ENCODE measurements at places on chromosomes 12 and 14.

DNA sequence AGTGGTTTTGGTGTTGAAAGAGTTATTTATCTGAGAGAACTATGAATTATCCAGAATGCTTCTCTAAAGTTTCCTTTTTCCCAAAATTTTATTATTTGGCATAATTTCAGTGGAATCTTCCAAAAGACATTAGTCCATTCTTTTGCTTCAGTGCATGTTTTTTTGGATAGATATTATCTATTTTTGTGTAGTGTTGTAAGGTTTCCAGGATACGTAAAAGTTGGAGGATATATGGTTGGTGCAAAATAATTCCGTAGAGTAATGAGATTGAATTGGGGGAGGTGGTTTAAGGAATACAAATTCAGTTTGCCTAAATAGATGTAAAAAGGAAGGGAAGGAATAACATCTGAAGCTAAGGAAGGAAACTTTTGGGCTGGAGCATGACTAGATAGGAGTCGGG, 186.6 kb downstream of the RGS6 start:
- no peak for DNase-seq

DNA sequence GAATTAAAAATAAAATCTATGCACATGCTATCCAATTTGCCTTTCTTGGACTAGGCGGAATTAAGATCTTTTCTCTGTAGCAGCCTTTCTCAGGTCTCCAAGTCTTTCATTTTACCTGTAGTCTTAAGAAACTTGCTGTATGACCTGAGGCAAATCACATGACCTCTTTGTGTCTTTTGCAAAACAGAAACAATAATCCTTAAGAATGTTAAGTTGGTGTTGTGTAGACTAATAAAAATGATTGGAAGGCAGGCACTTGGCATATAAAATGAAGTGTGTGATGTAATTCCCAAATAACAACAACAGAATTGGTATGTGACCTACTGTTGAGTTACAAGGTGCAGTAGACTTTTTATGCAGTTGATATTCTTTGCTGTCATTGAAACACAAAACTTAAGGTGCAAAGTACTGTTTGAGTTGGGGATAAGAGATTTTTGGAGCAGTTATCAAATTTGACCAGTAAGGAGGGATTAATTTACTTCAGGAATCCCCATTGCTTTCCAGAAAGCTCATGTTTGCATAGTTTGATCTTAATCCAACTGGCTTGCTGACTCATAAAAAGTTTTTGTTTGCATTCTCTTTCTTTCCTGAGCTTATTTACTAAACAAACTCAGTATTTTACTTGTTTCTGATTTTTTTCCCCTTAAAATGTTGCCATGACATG, 51.4 kb downstream of the SUSD6 start:
- no peak for DNase-seq

GRCh38 chr12:81974762-81975161, 215.6 kb upstream of the PPFIA2 start:
- no peak for DNase-seq

- no peak for DNase-seq
These were observed 45.8 kb upstream of the TBX3 start for GRCh38 chr12:114729731-114730130.

DNA sequence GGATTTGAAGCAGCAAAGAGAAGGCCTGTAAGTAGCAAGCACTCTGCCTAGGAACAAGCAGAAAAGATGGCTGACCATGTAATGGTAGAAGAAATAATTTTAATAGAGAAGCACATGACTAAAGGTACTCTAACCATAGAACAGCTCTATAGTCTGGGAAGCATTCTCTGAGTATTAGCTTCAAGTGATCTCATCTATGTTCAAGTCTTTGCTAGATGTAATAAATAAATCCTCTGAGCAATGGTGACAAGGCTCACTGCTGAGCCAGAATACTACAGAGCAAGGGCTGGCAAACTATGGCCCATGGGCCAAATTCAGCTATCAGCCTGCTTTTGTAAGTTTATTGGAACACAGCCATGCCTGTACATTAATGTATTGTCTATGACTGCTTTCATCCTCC, 84.8 kb downstream of the PEBP1 start:
- no peak for DNase-seq

GRCh38 chr12:16594797-16595196, 11.2 kb downstream of the LMO3 start:
- DNase-seq, result no peak

- peak; percentile 67 for DNase-seq
These were observed at the start of the genes PPHLN1 and ZCRB1 for GRCh38 chr12:42325653-42326474. TSS of gene PPHLN1 (plus strand) at chr12:42326167. CDS start at chr12:42335903, 9,736 bp downstream. TSS of gene ZCRB1 (minus strand) at chr12:42326094. CDS start at chr12:42324102, 1,992 bp downstream.

DNA sequence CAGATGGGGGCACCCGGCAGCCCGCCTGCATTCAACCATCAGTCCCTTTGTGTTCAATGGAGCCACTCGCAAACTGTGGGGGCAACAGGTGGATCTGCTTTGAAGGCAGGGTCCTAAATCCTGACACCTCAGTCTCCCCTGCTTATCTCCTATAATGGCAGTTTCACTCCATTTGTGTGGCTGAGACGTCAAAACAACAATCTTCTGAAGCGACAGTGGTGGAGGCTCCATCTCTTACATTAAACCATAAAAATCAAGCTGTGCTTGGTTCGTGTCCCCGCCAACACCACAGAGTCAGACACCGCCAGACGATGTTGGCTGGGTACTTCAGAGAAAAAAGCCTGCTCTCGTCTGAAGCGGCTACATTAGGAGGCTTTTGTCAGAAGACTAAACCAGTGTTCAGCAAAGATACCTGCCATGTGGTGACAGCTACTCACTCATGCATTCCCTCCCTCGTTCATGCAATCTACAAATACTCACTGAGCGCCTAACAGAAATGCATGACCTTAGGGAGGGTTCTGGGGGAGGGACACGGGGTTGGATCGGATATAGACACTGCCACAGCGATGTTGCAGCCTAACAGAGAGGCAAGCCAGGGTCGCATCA, 253.9 kb downstream of the FOXN3 start:
- no peak for DNase-seq

- no peak for DNase-seq
These were observed 173.8 kb upstream of the RASSF8 start for GRCh38 chr12:25784669-25785068.

- DNase-seq, result no peak
These were observed 1178.0 kb downstream of the VRK1 start for GRCh38 chr14:97975216-97975615.

- peak; percentile 70 for DNase-seq
These were observed 75.2 kb downstream of the PITPNM2 start for GRCh38 chr12:123075646-123076171.
